ENCODE measurements at places on chromosomes 2 and 18.

DNA sequence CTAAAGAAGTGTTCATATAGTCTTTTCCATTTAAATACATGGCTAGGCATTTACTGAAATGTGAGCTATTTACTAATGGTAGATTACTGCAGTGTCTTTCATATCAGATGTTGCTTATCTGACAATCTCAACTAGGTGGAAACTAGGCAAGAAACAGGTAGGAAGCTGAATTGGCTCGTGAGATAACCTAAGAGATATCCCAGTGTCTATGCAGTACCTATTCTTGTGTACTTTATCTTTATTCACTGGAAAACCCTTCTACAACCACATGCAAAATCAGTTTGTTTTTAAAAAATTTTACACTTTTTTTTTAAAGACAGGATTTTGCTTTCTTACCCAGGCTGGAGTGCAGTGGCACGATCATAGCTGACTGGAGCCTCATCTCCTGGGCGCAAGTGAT lies 63.8 kb downstream of the PLCL1 start:
- no peak for DNase-seq

- peak; percentile 30 for DNase-seq
Measured at GRCh38 chr2:142989273-142990204, 112.1 kb downstream of the KYNU start.

DNA sequence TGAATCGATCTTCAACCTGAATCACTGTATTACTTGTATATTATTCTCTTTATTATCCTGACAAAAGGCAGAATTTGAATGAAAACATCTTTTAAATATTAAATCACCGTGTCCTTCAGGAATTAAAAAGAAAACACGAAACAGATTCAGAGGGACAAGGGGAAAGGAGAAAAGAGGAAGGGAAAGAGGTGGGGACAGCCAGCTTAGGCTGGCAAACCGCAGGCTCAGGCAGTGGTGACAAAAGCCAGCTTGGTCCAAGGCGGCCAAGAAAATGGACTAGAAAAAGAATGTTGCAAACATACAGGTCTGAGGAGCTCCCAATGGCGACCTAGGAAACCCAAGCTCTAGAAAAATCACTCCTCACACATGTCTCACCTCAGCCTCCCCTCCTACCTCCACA lies 6.8 kb downstream of the B4GALT6 start:
- DNase-seq, result no peak

DNA sequence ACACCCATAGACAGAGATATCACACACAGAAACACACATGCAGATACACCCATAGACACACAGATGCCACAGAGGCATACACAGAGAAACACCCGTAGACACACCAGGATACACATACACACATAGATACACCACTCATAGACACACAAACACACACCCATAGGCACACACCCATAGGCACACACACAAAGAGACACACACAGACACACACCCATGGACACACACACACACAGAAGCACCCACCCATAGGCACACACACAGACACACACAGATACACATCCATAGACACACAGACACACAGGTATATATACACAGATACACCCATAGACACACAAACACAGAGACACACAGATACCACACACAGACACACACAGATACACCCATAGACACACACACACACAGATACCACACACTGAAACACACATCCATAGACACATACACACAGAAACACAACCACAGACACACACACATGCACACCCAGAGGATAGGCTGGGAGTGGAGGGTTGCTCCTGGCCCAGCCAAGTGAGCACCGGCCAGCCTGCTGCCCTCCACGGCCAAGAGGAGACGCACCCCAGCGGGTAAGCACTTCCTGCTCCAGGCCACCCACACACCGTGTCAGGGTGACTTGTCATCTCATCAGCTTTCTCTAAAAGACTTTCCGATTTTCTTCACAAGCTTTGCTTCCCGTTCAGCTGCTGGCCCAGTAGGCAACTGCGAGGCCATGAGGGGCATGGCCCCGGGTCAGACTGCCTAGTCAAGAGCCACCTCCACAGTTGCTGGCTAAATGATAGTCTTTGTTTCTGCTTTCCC lies 14.1 kb upstream of the CNNM3 start:
- DNase-seq, result no peak

- peak; percentile 81 for DNase-seq
Measured at GRCh38 chr2:101152272-101153076, 1.3 kb upstream of the TBC1D8 start.

GRCh38 chr2:25877431-25878360 lies 591 bp downstream of the ASXL2 start:
- DNase-seq, result peak; percentile 58

DNA sequence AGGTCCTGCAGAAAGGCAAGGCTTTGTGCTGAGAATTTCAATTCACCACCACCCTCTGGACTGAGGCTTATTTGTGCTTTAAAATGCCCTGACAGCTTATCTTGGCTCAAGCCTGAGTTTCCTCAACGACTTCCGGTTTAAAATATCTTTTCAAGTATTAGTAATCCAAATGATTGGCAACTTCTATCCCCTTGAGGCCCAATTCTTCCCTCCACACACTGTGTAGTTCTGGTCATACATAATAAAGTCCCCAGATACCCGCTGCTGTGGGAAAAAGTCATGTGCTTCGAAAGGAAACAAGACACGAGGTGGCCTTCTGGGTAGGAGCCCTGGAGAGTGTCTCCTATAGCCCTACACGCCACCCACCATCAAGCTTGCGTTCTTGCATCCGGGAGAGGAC lies 393.4 kb downstream of the ALK start:
- DNase-seq, result no peak
